Mucosa of gallbladder (tissue), 1 donor: ENCODE measurements at places on chromosomes 11 and 22. TPM values are rescaled to one million over a fixed set of nuclear protein-coding genes. Genes with fewer than 3 reads are reported as not detected.
A peak's percentile ranks its signal among the peaks of the same experiment; 100 is the strongest.

The NXPE1 gene
- total RNA-seq, result not detected

The ATP5MG gene
- 196 TPM for total RNA-seq

The DTX4 gene
- total RNA-seq, result 63.6 TPM

The OR6A2 gene
- 0.06 TPM for total RNA-seq

The VSIG10L2 gene
- total RNA-seq, result not detected

The PNPLA3 gene
- 11.4 TPM for total RNA-seq

The NUDT8 gene
- total RNA-seq, result 17.8 TPM

The TRMU gene
- 43.5 TPM for total RNA-seq

- no peak for DNase-seq
Observed at GRCh38 chr22:28102151-28102812, 183.2 kb upstream of the PITPNB start.

- DNase-seq, result peak; percentile 70
Observed at GRCh38 chr22:30309951-30310741, 16.6 kb downstream of the TBC1D10A start.

DNA sequence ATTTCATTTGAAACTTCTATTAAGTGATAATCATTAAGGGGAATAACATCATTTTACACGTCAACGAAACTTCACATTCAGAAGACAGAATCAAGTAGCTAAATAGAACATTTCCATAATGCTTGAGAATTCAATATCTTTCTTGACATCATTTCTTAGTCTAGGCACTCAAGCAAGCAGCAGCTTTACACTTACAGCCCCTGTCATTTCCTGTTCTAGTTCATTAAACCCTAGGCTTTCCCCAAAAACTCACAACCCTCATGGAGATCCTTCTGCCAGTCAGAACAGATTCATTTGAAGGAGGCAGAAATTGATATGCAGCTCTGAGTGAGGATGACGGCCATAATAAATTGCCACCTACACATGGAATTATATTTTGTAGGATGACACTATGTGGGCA lies 5.3 kb upstream of the HORMAD2 start:
- no peak for DNase-seq

GRCh38 chr11:62146476-62147200 lies 22.8 kb downstream of the INCENP start:
- DNase-seq, result no peak

DNA sequence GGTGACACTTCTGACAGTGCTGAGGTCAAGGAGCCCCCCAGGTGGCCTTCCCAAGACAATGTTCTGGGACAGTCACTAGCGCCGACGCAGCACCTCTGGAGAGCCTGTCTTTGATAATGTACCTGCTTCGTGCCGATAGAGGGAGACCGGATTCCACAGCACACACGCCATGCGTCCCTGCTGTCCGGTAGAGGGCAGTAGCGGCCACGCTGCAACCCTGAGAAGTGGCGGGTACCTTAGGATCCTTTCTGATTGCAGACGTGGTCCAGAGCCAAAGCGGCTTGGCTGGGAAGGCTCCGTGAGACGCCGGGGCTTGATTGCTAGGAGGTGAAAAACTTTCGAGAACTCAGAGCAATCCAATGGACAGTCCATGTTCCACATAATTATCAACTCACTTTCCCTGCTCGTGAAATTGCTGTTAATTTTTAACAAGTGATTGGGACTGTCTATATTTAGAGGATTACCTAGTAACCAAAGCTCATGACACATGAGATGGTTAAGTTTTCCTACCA lies 11.4 kb upstream of the BARX2 start:
- peak; percentile 85 for DNase-seq

DNA sequence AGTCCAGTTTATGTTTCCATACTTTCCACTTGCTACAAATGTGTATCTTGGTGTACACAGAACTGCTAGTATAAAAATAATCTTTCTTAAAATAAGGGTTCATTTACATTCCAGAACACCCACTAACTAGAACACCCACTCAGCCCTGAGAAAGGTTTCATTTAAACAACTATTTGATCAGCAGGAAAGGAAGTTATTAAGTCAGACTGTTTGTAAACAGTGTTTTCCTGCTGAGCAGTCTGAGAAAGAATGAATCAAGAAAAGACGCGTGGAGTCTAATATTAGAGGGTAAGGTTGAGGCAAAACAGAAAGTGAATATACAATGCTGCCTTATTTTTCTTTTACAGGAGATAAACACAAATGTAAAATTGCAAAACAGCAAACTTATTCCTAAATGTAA lies 32.7 kb downstream of the NARS2 start:
- no peak for DNase-seq

- no peak for DNase-seq
Observed at GRCh38 chr11:29271616-29272015, 745.2 kb downstream of the KCNA4 start.

GRCh38 chr22:46476547-46476941 lies 60.9 kb downstream of the CELSR1 start:
- DNase-seq, result no peak

- DNase-seq, result peak; percentile 73
Observed at GRCh38 chr11:64743591-64744543, at the start of gene RASGRP2. Gene RASGRP2 (minus strand): TSS chr11:64744142. CDS start chr11:64742866, 1,276 bp downstream.

DNA sequence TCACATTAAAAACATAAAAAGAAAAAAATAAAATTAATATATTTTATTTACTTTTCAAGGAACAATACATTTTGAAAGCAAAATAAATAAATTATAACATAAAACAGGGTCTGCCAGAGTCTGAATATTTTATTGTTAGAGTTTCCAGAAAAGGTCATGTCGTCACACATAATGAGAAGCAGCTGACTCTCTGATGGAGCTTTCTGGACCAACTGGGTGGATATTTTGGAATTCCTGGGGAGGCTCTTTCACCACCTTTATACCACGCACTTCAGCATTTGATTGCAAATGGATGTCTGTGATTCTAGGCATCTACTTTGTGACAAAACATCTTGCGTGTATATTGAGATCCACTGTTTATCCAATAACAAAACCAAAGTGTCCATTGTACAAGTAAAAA lies 455.0 kb upstream of the CCDC179 start:
- no peak for DNase-seq

DNA sequence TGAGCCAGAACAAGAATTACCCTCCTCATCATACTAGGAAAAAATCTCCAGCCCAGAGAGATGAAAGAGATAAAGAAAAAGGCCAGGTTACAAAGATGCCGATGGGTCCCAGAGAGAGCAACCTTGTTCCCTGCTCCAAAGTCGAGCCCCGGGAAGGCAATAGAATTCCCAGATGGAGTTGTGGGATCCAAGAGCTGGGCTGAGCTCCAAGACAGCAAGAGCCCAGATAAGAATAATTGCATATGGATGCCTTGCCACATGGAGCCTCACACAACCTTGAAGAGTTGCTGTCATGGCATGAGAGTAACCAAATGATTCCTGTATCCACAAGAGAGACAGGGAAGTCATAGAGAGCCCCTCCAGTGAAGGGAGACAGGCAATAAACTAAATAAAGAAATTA lies 30.9 kb downstream of the IL10RA start:
- DNase-seq, result no peak

- no peak for DNase-seq
Observed at GRCh38 chr22:50620593-50621355, 7.2 kb downstream of the ARSA start.

DNA sequence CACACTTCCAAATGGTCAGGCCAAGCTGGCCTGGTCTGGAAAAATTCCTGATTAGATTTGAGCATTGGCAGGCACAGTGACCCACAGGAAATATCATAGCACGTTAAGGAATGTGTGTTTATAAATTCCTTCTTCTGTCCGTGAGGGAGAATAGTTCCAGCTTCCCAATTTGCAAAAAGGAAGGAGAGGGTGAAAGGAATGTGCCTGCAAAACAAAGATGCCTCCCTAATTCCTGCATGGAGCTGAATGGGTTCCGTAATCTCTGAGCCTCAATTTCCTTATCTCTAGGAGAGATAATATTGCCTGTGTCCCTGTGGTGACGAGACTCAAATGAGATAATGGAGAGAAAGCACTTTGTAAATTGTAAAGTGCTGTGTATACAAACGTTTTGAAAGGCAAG lies 105.1 kb downstream of the FEZ1 start:
- DNase-seq, result no peak

DNA sequence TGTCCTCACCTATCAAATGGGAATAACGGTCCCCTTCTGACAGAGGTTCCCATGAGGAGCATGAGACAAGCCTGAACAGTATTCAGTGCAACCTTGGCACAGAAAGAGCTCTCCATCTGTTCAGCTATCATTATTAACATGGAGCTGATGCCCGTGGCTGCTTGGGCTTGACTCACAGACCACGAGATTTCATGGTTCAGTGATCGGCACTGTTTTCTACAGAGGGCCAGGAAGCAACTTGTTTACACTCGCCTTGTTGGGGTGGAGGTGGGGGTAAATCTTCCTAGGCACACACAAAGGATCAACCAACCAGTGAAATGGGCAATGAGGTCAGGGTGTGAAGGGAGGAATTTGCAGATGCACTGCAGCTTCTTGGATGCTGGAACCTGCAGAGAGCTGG lies 88.2 kb downstream of the CWC15 start:
- DNase-seq, result no peak
